ENCODE measurements at places on chromosomes 6 and 20. TPM values are rescaled to one million over a fixed set of nuclear protein-coding genes. Genes with fewer than 3 reads are reported as not detected.

DNA sequence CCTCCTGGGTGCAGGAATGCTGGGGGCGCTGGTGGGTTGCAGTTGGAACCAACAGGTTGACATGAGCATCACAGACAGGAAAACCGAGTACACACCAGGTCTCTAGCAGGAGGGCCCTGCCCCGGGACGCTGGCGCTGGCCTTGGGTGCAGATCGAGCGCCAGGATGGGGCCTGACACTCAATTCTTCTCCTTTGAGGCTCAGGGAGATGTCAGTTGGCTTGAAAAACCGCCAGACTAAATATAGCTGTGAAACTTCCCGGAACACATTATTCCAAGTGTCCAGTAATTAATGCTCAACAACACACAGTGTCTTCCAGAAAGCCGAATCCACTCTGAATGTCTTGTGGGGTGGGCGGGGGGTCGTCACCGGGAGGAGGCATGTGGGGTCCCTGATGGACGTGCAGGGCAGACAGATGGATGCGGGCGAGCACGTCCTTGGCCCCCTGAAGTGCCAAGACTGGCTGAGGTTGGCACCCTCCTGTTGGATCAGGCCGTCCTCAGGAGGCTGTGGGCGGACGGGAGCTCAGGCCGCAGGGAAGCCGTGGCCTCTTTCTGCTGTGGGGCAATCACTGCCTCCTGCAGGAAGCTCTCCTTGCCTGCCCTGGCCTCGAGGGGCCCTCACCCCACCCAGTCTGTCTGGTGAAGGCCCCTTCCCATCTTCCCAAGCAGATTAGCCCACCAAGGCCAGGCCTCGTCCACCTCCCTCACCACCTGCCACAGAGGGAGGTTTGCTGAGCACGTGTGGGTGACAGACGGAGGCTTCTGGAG lies 19.4 kb upstream of the GATA5 start:
- H3K4me1 ChIP-seq = no peaks in the 10 kb centered on the region
- H3K36me3 ChIP-seq = no peaks in the 10 kb centered on the region
- DNase-seq = no peak
- no peak overlapping the region for H3K27ac ChIP-seq
- H3K4me3 ChIP-seq = no peak overlapping the region

The CGA gene
- total RNA-seq = not detected

DNA sequence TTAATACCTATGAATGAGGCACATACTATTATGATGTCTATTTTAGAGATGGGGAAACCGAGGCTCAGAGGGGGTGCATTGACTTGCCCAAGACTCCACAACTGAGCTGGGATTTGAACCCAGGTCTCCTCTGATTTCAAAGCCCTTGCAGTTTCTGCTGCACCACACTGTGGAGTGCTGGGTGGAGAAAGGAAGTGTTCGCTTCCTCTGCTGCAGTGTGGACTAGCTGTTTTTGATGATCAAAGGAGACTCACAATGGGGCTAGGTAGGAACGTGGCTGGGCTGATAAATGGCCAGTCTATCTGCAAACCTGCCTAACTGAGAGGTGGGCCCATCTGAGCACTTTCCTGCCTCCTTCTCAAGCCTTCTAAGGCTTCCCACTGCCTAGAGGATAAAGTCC lies 87.2 kb downstream of the CD40 start:
- H3K27ac ChIP-seq = no peak overlapping the region
- no peak for DNase-seq
- H3K36me3 ChIP-seq = no peaks in the 10 kb centered on the region
- no peak overlapping the region for H3K4me3 ChIP-seq

The TREM2 gene
- not detected for total RNA-seq

- peaks cover 4% of the 10 kb centered on the region for H3K4me1 ChIP-seq
- H3K36me3 ChIP-seq = no peaks in the 10 kb centered on the region
- no peak for DNase-seq
- H3K27ac ChIP-seq = no peak overlapping the region
- no peak overlapping the region for H3K4me3 ChIP-seq
Measured at GRCh38 chr6:4383910-4384638, 248.7 kb upstream of the ECI2 start.

- no peak overlapping the region for H3K4me3 ChIP-seq
- H3K4me1 ChIP-seq = no peaks in the 10 kb centered on the region
- no peak overlapping the region for H3K27ac ChIP-seq
- peaks cover 29% of the 10 kb centered on the region for H3K36me3 ChIP-seq
- H3K27me3 ChIP-seq = no peaks in the 10 kb centered on the region
- no peak for DNase-seq
Measured at GRCh38 chr20:62176866-62177265, 6.0 kb upstream of the MTG2 start.

GRCh38 chr6:146545581-146545980 lies 1.9 kb downstream of the RAB32 start:
- H3K27me3 ChIP-seq = no peaks in the 10 kb centered on the region
- peak overlapping the region; percentile 76 for H3K4me3 ChIP-seq
- H3K4me1 ChIP-seq = peaks cover 4% of the 10 kb centered on the region
- peaks cover 6% of the 10 kb centered on the region for H3K36me3 ChIP-seq
- peak; percentile 84 for DNase-seq

The TCP1 gene
- total RNA-seq = 610 TPM

GRCh38 chr20:44733341-44734069 lies 12.2 kb upstream of the KCNK15 start:
- H3K4me1 ChIP-seq = peaks cover 17% of the 10 kb centered on the region
- no peak overlapping the region for H3K27ac ChIP-seq
- no peaks in the 10 kb centered on the region for H3K27me3 ChIP-seq
- peak; percentile 65 for DNase-seq

GRCh38 chr6:4961322-4962168 lies 42.3 kb downstream of the RPP40 start:
- H3K4me3 ChIP-seq = no peak overlapping the region
- H3K27ac ChIP-seq = no peak overlapping the region

GRCh38 chr6:144406796-144407195 lies 121.7 kb downstream of the UTRN start:
- DNase-seq = no peak
- H3K36me3 ChIP-seq = no peaks in the 10 kb centered on the region
- H3K4me3 ChIP-seq = no peak overlapping the region
- no peak overlapping the region for H3K27ac ChIP-seq

GRCh38 chr20:52777171-52777570 lies 195.0 kb upstream of the TSHZ2 start:
- DNase-seq = no peak
- no peak overlapping the region for H3K4me3 ChIP-seq
- no peaks in the 10 kb centered on the region for H3K4me1 ChIP-seq
- H3K36me3 ChIP-seq = no peaks in the 10 kb centered on the region
- H3K27me3 ChIP-seq = no peaks in the 10 kb centered on the region
- no peak overlapping the region for H3K27ac ChIP-seq

DNA sequence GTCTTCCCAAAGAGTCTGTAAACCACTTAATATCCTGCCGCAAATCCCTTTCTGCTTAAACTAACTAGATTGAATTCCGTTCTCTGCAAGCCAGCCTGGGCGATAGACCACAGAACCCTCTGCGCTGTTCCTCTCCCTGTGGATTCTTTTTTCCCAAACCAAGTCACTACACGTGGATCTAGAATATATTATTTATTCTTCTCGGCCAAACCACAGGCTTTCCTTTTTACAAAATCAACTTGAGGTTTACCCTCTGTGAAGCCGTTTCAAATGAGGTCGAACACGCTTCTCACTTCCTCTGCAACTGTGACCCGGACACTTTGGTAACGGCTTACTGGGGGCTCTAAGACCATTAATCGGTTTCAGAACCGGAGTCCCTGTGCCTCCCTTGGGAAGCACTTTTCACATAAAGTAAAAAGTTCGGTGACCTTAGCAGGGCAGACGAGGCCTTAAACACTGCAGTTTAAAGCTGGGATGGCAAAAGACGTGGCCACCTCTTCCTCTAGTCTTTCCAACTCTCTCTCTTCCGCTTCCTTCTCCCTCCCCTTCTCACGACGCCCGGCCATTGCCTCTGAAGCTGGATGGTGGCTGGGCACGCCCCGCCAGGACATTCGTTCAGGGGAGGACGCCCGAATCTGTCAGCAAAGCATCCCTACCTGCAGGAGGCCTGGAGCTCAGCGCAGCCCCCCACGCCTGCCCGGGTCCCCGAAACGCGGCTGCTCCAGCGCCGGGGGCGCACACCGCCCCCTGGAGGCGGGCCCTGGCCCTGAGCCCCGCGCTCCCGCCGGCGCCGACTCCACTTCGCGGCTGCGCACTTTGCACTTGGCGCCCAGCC lies 55.0 kb upstream of the FOXC1 start:
- peak; percentile 32 for DNase-seq
- no peaks in the 10 kb centered on the region for H3K27me3 ChIP-seq
- H3K4me1 ChIP-seq = no peaks in the 10 kb centered on the region

The COL12A1 gene
- 502 TPM for total RNA-seq

The ZBTB22 gene
- 5.8 TPM for total RNA-seq

DNA sequence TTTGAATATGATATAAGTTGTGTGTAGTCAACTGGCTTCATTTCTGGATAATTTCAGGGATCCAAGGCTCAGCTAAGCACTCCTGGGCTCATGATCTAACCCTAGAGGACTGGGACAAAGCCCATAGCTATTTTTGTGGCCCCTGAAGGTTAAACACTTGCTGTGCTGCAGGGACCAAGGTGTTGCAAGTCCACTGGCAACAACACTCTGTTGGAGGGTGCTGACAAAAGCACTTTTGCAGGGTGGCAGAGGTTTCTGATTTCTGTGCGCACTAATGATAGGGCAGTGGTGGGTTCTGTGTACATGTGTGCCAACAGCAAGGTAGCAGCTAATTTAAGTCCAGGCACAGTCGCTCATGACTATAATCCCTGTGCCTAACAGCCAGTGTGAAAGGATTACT lies 445.3 kb upstream of the SYNCRIP start:
- no peak for DNase-seq
- no peak overlapping the region for H3K27ac ChIP-seq
- no peaks in the 10 kb centered on the region for H3K4me1 ChIP-seq
- H3K27me3 ChIP-seq = no peaks in the 10 kb centered on the region

The TRIM39 gene
- total RNA-seq = 10.0 TPM

- H3K4me1 ChIP-seq = peaks cover 5% of the 10 kb centered on the region
- H3K27ac ChIP-seq = no peak overlapping the region
- H3K36me3 ChIP-seq = no peaks in the 10 kb centered on the region
- H3K4me3 ChIP-seq = no peak overlapping the region
- no peak for DNase-seq
Measured at GRCh38 chr6:53625315-53625714, 40.2 kb downstream of the KLHL31 start.

DNA sequence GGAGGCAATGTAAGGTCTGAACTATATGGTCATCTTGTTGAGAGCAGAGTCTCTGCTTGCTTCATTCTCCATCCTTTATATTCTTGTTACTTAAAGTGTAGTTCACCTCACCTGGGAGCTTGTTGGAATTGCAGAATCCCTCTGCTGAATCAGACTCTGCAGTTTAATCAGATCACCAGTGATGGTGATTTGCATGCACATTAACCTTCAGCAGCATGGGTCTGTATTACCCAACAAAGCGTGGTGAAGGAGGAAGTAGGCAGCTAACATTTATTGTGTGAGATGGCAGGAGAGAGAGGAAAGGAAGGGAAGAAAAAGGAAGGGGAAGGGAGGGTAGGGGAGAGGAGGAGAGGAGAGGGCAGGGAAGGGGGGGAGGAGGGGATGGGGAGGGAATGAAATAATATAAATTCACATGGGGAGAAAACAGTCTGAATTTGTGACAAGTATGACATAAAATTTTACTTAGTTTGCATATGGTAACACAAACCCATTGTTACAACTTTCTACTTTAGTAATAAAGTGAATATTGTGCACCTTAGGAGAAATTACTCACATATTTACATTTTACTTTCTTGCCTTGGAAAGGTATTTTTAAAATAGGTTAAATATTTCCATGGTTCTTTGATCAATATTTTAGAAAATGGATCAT lies 740.7 kb downstream of the DHX35 start:
- no peaks in the 10 kb centered on the region for H3K4me1 ChIP-seq
- H3K36me3 ChIP-seq = no peaks in the 10 kb centered on the region

- H3K27ac ChIP-seq = no peak overlapping the region
- peak; percentile 91 for DNase-seq
- H3K4me1 ChIP-seq = peaks cover 4% of the 10 kb centered on the region
- no peaks in the 10 kb centered on the region for H3K27me3 ChIP-seq
Measured at GRCh38 chr6:158150701-158151100, 17.4 kb downstream of the SERAC1 start.

- H3K36me3 ChIP-seq = no peaks in the 10 kb centered on the region
- H3K27me3 ChIP-seq = no peaks in the 10 kb centered on the region
- no peak overlapping the region for H3K27ac ChIP-seq
- DNase-seq = no peak
- no peak overlapping the region for H3K4me3 ChIP-seq
Measured at GRCh38 chr6:139510040-139510790, 135.8 kb upstream of the CITED2 start.

- no peaks in the 10 kb centered on the region for H3K36me3 ChIP-seq
- peak; percentile 50 for DNase-seq
- peak overlapping the region; percentile 41 for H3K27ac ChIP-seq
- no peak overlapping the region for H3K4me3 ChIP-seq
Measured at GRCh38 chr20:54557806-54558590, 82.6 kb downstream of the DOK5 start.

DNA sequence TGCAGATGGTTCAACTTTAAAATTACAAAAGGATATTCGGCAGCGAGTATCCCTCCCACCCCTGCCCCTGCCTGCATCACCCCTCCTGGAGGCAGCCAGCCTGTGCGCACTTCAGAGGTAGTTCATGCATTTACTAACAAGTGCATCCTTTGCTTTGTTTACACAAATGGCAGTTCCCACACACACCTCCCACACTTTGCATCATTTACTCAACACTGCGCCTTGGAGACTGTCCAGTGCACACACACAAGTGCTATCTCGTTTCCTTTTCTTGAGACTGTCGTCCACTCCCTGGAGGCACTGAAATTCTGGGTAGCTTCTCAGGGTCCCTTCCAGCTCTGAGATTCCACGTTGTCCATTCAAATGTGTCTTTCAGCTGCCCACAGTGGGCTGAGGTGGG lies 53.1 kb upstream of the VSX1 start:
- no peak overlapping the region for H3K4me3 ChIP-seq
- H3K36me3 ChIP-seq = no peaks in the 10 kb centered on the region
- peaks cover 2% of the 10 kb centered on the region for H3K4me1 ChIP-seq
- peaks cover 24% of the 10 kb centered on the region for H3K27me3 ChIP-seq
- H3K27ac ChIP-seq = no peak overlapping the region

DNA sequence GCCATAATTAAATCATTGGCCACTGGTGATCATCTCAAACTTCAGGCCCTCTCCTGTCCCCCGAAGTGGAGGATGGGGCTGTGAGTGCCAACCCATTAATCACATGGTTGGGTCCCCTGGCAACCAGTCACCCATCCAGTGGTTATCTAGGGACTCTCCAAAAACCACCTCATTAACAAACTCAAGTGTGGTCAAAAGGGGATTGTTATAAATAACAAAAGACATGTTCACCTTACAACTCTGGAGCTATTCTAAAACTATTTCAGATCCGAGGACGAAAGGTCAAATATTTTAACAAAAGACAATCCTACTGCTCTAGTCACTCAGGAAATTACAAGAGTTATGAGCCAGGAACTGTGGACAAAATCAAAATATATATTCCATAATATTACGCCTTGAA lies 95.5 kb upstream of the PRND start:
- H3K27ac ChIP-seq = no peak overlapping the region
- no peak for DNase-seq
- H3K36me3 ChIP-seq = no peaks in the 10 kb centered on the region

The RIPOR3 gene
- 0.54 TPM for total RNA-seq

- DNase-seq = no peak
- H3K4me1 ChIP-seq = no peaks in the 10 kb centered on the region
- H3K27ac ChIP-seq = no peak overlapping the region
- H3K27me3 ChIP-seq = peaks cover 19% of the 10 kb centered on the region
- H3K36me3 ChIP-seq = no peaks in the 10 kb centered on the region
- no peak overlapping the region for H3K4me3 ChIP-seq
Measured at GRCh38 chr6:166268431-166268830, 39.8 kb downstream of the PRR18 start.

All from IMR-90 (cell line).